B cell (primary cell): ENCODE measurements at places on chromosomes 3 and 15. TPM values are rescaled to one million over a fixed set of nuclear protein-coding genes. Genes with fewer than 3 reads are reported as not detected.

DNA sequence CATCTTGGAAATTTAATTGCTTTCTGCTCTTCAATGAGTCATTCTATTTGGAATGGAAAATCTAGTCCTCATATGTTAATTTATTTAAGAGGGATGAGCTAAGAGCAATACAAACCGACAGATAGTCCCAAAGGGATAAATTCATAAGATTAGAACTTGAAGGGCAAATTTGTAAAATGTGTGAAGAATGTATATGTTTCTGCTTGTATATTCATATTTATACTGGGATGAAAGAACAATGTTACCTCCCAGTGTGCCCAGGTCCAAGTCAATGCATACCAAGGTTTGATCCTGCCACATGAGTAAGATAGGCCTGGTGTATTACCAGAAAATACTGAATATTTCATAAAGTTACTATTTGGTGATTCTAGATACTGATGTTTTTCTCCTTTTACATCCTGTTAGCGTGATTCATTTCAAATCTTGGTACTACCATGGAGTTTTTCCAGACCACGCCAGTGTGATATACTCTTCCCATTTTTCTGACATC, 255.6 kb upstream of the SEMA6D start:
- DNase-seq = no peak

ENTPD3 gene
- total RNA-seq = not detected in 2 replicates

TIGIT gene
- 2.5 and 4.6 TPM in 2 replicates for total RNA-seq

- DNase-seq = no peak
Measured at GRCh38 chr3:168424059-168424734, 328.5 kb upstream of the GOLIM4 start.

DNA sequence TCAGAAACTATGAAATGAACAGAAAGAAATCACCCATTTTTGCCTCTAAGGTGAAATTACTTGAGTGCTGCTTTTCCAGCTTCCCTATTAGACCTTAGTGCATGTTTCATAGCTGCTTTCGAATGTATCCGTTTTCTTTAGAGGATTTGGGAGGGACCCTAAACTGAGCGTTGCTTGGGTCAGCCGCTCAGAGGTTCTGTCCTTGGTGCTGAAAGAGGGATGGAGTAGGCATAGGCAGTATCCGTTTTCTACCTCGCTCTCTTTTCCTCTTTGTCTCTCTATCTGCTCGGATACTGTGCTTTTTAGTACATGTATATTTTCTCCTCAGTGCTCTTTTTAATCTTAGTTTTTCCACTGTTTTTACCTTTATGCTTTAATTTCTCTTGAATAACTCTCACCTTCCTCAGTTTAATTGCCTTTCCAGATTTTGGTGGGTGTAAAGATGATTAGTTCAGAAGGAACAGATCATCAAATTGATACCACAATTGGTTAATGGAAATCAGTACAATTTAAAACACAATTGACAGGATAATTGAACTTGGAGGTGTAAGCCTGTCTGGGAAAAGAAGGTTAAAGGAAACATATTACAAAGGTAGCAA, at the start of gene DRD3:
TSS of gene DRD3 (minus strand) at position 283 of the 599 bp plus-strand sequence. CDS start 7,060 bp downstream, outside the sequence.
- DNase-seq = peak; percentile 23

- no peak for DNase-seq
Measured at GRCh38 chr3:43477600-43477999, 144.2 kb downstream of the ANO10 start.

DNA sequence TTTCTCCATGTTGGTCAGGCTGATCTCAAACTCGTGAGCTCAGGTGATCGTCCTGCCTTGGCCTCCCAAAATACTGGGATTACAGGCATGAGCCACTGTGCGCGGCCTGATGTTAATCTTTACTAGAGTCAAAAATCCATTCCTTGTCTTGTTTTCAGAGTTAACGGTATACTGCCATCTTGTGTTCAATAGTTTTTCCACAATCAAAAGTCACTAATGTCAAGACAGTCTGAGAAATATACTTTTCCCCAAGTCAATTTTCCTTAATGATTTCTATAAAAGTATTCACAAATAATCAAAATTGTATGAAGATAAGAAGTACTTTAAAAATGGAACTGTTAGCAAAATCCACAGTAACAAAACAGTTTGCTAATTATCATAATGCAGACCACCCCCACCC, 8.5 kb downstream of the CRBN start:
- peak; percentile 45 for DNase-seq

GRCh38 chr15:50030456-50030855, 88.6 kb downstream of the ATP8B4 start:
- no peak for DNase-seq

GOLGA8G gene
- not detected in 2 replicates for total RNA-seq

- DNase-seq = no peak
Measured at GRCh38 chr3:16118396-16118795, 56.1 kb upstream of the GALNT15 start.

ZNF774 gene
- 0.54 and 1.4 TPM in 2 replicates for total RNA-seq

DNA sequence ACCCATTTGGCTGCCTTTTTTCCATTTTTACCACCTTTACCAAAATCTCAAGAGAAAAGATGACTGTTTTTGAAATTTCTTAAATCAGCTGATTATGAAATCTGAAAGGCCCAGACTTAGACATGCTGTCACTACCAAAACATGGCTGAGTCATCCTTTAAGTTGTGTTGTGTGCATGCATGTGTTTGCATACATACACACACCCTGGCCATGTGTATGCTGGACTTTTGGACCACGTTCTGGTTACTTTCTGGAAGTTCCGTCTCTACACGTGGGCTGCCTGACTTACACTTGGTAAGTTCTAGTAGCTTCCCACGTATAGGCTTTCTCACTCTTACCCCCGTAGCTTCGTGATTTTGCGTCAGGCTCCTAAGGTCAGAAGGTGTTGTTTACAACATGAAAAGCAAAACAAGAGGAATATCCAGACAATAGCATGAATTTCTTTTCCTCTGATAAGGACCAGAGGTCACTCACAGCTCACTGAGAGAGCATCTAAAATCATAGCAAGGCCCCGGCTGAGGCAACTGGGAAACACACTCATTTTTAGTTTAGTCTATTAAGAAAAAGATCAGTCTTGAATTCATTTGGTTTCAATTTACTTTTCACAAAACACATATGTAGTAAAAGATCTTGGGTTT, 62.4 kb downstream of the COL8A1 start:
- no peak for DNase-seq

CCRL2 gene
- 2.3 and 2.6 TPM in 2 replicates for total RNA-seq

DNA sequence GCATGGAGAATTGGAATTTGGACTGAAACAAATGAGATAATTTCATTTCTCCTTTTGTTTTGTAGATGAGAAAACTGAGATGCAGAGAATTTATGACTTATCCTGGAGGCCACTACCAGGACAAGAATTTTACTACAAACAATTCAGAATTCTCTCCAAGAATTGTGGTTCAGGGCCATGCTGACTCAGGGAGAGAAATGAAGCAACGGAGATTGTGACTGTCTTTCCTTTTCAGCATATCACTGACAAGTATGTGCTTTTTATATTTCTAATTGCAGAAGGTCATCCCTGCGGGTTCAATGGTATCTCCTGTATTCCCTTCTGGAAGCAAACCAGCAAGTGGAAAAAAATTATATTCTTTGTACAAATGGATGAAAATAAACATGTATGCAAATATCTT, 170.8 kb upstream of the MITF start:
- no peak for DNase-seq

DNA sequence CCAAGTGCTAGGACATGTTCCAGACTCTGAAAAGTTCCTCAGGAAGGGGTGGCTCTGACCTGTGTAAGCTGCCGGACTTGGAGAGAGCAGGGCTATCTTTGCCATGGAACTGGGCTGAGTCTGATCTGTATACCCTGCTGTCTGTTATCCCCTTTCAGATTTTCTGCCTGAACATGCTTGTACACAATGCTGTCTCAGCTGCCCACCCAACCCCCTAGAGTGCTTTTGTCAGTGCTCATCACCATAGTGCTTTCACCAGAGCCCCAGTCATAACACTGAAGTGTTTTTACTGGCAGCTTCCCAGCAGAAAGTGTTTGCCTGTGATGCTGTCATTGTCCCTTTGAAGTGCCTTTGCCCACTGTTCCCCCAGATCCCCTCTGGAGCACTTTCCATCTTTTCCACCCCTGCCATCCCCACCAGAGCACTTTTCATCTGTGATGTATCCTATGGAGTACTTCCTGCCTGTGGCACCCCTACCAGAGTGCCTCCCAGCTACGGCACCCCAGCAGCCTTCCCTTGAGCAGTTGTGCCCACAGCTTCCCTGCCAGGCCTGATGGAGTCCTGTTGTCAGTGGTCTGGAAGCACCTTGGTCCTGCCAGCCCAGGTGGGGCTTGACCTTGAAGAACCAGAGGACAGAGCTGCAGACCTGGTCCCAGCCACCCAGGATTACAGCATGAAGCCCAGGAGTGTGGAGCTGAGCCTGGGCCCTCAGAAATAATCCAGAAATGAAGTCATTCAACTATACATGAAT, 397.7 kb downstream of the DIPK2A start:
- DNase-seq = no peak

DNA sequence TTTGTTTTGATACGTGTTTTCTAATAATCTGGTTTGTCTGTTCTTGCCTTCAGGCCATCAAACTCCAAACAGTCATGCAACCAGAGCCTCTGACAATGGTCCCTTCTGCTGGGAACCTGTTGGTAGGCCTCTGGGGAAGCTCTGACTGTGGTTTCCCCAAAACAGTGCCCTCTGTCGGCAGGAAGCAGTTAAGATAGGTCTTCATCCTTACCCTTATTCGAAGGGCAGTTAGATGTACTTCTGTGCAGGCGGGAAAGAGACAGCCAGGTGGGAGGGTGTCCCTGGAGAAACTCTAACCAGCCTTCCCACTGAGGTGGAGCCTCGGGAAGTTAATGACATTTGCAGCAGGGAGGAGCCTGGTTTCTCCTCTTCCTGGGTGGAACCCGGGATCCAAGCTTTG, 81.6 kb upstream of the CHMP2B start:
- no peak for DNase-seq

CFAP92 gene
- total RNA-seq = not detected in 2 replicates
